ENCODE measurements at places on chromosomes 5 and 9.

- no peak for DNase-seq
These were observed 22.7 kb downstream of the CAVIN4 start for GRCh38 chr9:100600521-100601079.

DNA sequence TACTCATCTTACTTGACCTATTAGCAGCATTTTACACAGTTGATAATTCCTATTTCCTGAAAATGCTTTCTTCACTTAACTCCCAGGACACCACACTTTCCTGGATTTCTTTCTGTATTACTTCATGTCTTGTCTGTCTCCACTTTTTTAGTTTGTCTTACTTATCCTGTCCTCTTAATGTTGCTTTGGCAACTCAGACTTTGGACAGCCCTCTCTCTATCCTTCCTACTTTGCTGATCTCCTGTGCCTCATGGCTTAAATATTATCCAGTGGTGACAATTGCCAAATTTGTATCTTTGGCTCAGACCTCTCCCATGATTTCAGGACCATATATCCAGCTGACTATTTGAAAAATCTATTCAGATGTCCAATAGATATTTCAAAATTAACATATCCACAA lies 39.8 kb upstream of the NUDT12 start:
- no peak for DNase-seq

DNA sequence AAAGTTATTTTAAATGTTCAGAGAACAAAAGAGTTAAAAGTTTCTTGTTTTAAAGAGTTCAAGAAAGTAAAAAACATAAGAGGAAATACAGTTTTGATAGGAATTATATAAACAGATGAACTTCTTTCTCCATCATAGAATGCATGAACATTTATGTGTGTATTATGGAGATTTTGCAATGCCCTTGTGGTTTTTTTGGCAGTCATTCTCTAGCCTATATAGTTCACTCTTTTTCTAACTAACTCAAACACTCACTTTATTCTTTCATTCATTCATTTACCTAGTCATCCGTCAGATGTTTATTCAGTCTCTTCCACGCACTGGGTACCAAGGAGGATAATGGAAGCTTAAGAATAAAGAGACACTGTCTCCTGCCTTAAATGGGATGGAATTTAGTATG lies 195.9 kb upstream of the VLDLR start:
- DNase-seq = no peak

GRCh38 chr5:108654051-108654450 lies 93.6 kb upstream of the FER start:
- DNase-seq = no peak

GRCh38 chr5:175657593-175658271 lies at the start of gene HRH2:
HRH2 (plus strand) TSS chr5:175658071; CDS start chr5:175683234, 25,163 bp downstream.
- DNase-seq = no peak

All from activated naive CD4-positive, alpha-beta T cell (primary cell).